Effector CD8-positive, alpha-beta T cell (primary cell): ENCODE measurements at places on chromosomes 12 and 14.

- no peak for DNase-seq
These were observed 132.5 kb upstream of the G2E3 start for GRCh38 chr14:30426463-30426862.

DNA sequence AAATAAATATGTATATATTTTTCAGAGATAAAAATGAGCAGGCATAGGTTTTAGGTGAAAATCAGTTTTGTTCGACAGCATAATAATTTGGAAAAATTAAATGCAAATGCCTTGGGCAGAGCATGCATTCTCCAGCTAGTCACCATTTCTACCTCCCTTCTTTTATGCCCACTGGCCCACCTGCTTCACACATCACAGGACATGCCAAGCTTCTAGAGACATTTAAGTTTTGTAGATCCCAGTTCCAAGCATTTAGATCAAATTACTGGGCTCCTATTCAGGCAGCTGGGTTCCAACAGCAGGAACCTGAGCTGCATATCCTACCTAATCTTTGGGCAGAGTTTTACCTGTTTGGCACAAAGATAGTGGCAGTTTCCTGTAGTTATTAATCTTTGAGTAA is 67.6 kb upstream of the SLC38A4 start:
- no peak for DNase-seq

GRCh38 chr12:13179211-13180074 is 17.1 kb upstream of the EMP1 start:
- peak; percentile 16 for DNase-seq

- no peak for DNase-seq
These were observed 871.3 kb downstream of the GALC start for GRCh38 chr14:87121716-87122115.

GRCh38 chr12:102481705-102482425 is 1.5 kb upstream of the IGF1 start:
- DNase-seq, result no peak

DNA sequence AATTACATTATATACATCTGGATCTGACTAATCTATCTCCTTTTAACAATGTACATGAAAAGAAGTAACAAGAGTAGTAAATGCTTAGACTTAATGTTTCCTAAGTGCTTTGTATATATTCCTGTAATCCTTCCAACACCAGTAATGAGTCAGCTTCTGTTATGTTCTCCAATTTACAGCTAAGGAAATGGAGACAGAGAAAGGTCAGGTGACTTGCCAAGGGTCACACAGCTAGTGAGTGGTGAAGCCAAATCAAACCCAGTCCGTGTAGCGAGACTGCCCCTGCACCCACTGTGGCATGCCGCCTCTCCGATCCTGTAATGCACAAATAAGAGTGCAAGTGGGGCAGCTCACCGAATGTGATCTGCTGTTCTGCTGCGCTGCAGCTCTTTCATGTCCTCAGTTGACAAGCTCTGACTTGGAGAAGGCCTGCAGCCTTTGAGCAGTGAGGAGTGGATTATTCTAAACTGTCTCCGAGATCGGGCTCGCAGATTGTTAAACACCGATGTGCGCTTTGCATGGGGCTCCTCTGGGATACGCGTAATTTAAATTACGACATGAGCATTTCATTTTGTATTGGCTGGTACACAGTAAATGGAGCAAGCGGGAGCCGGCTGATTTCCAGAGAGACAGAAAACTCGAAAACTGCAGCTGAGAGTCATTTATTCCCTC is 65.1 kb upstream of the KTN1 start:
- DNase-seq, result no peak

DNA sequence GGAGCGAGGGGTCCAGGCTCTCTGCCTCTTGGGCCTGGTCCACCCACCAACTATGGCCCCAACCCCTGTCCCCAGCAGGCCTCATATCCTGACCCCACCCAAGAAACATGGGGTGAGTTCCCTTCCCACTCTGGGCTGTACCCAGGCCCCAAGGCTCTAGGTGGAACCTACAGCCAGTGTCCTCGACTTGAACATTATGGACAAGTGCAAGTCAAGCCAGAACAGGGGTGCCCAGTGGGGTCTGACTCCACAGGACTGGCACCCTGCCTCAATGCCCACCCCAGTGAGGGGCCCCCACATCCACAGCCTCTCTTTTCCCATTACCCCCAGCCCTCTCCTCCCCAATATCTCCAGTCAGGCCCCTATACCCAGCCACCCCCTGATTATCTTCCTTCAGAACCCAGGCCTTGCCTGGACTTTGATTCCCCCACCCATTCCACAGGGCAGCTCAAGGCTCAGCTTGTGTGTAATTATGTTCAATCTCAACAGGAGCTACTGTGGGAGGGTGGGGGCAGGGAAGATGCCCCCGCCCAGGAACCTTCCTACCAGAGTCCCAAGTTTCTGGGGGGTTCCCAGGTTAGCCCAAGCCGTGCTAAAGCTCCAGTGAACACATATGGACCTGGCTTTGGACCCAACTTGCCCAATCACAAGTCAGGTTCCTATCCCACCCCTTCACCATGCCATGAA is 8.6 kb downstream of the ARHGAP9 start:
- no peak for DNase-seq

GRCh38 chr12:3137268-3137781 is 60.1 kb downstream of the TSPAN9 start:
- DNase-seq, result no peak

DNA sequence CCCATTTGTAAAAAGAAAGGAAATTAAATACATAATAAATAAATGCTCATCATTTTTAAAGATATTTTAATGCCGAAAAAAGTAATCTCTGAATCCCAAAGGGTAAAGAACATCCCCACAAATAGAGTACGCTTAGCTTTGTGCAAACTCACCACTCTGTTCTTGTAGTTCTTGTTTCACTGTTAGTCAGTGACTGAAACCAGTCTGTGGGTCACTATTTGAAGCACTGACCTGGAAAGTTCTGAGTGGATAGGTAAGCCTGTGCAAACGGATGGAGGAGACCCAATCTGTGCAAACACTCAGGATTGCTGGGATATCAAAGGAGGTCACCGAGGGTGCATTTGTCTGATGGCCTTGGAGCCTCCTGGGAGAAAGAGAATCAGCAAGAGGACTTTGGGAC is 68.1 kb upstream of the TSPAN11 start:
- no peak for DNase-seq

- no peak for DNase-seq
These were observed 52.6 kb downstream of the DYRK2 start for GRCh38 chr12:67701121-67701520.

DNA sequence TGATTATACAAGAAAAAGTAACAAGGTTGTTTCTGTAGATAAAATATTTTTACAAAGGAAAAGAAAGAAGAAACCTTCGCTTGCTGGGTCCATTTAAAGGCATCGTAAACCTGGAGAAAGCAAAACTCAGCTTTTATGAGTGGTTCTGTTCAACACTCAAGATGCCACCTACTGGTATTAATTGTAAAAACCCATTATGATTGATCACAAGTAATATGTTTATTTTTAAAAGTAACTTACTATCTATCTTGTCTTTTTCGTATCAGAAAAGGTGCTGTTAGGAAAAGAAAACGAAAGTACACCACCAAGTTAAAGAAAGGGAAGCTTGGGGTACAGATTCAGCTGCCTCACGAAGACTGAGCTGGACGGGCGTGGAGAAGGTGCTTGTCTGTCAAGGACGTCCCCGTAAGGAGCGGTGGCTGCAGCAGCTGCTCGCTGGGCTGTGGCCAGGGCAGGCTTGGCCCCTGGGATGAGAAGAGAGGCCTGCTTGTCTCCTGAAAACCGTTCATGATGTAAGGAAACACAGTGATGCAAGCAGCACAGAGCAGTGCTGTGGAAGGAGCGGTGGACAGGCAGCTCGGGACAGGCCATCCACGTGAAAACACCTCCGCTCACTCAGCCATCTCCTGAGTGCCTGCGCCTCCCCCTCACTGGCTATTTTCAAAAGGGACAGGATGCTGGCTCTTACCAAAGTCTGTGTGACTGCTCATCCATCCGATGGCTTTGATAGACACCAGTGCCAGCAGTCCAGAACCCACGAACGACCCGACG is 25.0 kb downstream of the SLC15A4 start:
- no peak for DNase-seq

DNA sequence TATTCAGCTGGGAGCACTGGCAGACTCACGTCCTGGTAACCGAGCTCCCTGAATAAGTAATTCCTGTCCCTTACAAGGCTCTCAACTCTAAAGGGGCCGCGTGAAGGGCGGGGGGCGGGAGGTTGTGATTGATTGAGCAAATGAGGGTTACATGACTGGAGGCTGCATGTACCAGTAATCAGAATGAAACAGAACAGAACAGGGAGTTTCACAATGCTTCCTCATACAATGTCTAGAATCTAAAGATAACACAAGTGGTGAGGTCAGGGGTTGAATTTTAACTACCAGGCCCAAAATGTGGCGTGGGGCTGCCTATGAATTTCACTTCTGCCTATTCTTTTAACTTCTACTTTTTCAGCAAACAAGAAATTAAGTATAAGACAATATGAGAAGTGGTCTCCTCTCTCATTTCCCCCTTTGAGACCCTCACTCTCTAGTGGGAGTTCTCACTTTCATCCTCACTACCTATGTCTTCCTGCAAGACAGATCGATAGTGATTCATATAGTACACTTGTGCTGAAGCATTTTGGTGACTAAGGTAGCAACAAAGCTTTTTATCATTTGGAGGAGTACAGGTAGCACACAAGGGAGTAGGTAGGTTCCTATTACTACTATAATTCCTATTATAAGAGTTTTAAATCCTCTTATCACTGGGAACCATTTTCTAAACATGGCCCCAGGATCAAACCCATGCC is 239.8 kb downstream of the KTN1 start:
- no peak for DNase-seq

- DNase-seq, result peak; percentile 72
These were observed 22.1 kb upstream of the NINJ2 start for GRCh38 chr12:685388-685787.

DNA sequence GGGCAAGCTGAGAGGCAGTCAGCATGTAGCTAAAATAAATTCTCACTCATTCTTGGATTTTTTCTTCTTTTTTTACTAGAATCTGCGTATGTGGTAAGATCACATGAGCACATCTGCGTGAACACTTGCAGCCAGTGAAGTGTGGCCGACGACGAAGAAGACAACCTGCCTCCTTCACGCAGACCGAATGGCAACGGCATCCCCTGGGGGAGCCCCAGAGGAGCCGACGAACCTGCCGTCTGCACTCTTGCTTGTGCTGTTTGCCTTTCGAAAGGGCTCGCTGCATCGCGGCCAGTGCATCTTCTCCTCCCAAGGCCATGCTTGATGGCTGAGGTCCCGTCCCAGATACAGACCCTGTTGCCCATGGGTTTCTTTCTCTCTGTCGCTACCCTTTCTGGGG is 113.8 kb downstream of the KCNK10 start:
- no peak for DNase-seq

GRCh38 chr12:45907955-45908354 is 82.4 kb downstream of the SCAF11 start:
- DNase-seq, result no peak

GRCh38 chr12:106192659-106193393 is 54.1 kb upstream of the NUAK1 start:
- no peak for DNase-seq

GRCh38 chr14:103749452-103749851 is 33.8 kb downstream of the ZFYVE21 start:
- no peak for DNase-seq

GRCh38 chr12:57131896-57132744 is 3.8 kb downstream of the LRP1 start:
- DNase-seq, result no peak

GRCh38 chr14:100416081-100416680 is 93.0 kb downstream of the SLC25A47 start:
- DNase-seq, result no peak

DNA sequence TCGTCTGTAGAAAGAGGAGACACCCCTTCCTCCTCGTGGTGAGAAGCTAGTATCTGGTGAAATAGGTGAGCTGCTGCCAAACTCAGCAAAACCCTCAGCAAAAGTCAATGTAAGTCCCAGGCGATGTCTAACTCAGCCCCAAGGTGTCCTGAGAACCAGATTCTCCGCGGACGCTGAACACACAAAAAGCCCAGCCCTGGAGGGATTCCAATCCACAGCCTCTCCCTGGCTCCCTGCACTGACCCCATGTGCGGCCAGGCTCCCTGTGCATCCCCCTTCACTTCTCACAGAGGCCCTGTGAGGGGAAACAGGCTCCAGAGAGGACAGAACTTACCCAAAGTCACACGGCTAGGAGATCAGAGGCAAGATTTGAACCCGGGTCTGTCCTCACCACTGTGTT is 81.5 kb downstream of the NINJ2 start:
- no peak for DNase-seq

DNA sequence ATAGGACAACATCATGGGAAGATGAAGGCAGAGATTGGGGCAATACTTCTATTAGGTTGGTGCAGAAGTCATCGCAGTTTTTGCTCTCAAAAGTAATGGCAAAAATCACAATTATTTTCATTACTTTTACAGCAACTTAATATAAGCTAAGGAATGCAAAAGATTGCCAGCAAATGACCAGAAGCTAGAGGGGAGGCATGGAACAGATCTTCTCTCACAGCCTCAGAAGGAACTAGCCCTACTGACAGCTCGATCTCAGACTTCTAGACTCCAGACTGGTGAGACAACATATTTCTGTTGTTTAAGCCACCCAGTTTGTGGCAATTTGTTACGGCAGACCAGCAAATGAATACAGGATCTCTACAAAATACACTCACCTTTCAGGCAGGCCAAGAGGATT is 348.5 kb upstream of the TBX3 start:
- DNase-seq, result no peak

DNA sequence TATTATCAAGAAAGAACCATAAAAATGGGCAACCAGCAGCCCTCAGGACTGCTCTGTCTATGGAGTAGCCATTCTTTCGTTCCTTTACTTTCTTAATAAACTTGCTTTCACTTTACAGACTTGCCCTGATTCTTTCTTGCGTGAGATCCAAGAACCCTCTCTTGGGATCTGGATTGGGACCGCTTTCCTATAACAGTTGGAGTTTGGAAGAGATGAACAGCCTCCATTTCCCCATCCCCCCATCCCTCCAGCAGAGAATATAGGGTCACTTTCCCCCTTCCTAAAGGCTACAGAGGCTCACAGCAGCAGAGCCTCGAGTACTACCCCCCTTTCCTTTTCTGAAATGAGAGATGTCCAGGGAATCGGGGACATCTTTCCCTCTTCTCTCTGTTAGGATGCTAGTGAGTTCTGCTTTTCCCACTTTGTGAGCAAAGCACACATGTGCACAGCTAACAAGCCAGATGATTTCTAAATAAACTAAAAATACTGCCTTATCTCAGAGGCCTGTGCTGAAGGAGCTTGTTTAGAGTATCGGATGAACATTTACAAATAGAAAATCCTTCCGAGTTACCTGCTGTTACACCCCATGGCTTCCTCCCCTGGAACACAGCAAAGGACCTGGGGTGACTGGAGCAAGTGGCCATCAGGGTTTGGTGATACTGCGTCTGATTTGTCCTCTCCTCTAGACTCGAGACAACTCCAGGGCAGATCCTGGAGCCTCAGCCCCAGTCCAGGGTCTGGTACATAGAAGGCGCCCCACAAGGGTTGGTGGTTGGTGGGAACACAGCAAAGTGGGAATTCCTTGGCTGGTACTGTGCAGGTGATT is 144.2 kb downstream of the SLC38A6 start:
- DNase-seq, result no peak

GRCh38 chr14:38065106-38065762 is 142.5 kb upstream of the SSTR1 start:
- DNase-seq, result peak; percentile 51

- DNase-seq, result no peak
These were observed 1081.5 kb downstream of the VRK1 start for GRCh38 chr14:97878727-97879126.
